ENCODE measurements at places on chromosomes 6 and 20. TPM values are rescaled to one million over a fixed set of nuclear protein-coding genes. Genes with fewer than 3 reads are reported as not detected.
A peak's percentile ranks its signal among the peaks of the same experiment; 100 is the strongest.

GRCh38 chr6:34491091-34491430, 25.2 kb downstream of the PACSIN1 start:
- no peak for DNase-seq

GRCh38 chr6:93327857-93328256, 91.5 kb downstream of the EPHA7 start:
- DNase-seq, result no peak

- no peak for DNase-seq
These were observed 260.4 kb downstream of the CBLN4 start for GRCh38 chr20:55744896-55745295.

- DNase-seq, result no peak
These were observed 10.4 kb downstream of the TRIM31 start for GRCh38 chr6:30102414-30102969.

DNA sequence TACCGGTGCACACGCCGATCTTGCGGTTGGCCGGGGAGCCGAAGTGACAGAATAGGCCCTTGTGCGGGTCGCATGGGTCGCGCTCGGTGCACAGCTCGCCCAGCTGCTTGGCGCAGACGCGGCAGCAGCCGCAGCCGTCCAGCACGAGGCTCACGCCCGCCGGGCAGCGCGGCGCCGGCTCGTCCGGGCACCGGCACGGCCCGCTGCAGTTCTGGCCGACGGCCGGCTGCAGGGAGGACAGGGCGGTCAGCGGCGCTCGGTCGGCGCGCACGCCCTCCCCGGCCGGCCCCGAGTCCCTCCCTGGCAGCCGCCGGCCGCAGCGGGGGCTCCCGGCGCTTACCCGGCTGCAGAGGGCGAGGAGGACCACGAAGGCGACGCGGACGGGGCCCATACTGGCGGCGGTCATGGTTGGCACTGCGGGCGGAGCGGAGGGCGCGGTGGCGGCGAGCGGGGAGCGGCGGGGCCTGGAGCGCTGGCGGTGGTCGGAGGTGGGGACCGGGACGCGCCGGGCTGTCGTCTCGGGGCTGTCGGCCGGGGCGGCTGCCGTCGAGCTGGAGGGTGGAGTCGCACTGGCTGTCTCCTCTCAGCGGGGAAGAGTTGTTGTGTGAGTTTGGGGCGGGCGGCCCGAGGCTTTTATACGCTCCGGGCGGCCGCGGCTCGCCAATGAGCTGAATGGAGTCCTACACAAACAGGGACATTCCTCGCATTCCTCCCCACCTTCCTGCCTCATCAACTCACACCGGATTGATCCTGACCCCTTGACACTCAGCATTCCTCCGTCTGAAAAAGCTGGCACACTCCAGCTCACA, at the start of gene CCN2:
CCN2 (minus strand) TSS at position 606 of the 809 bp plus-strand sequence; CDS start at position 406, 200 bp downstream.
- peak; percentile 85 for DNase-seq

DNA sequence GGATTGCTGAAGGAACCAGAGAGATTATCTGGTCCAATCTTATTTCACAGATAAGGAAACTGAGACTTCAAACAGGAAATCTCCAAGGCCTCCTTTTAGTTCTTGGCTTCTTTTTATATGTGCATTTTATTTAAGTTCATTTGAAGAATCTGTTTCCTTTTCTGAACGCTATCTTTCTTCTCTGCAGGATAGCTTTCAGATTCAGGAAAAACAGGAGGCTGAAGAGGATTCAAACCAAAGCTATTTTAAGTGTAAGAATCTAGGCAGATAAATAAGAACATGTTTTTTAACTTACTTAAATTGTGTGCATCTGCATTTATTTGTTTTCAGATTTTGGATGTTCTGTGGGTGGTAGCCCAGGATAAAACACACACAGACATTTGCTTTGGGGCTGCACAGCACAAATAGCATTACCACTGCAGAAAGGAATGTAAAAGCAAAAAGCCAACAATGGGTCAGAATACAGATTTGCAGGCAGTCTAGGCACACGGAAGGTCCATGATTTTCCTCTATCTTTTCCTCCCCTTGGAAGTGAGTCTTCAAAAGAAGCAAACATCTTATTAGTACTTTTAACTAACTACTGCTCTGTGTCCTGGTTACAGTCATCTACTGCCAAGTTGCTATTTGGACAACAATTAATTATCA, 188.8 kb upstream of the TBX18 start:
- no peak for DNase-seq

GRCh38 chr6:44920952-44921491, 407.1 kb upstream of the RUNX2 start:
- DNase-seq, result no peak

- no peak for DNase-seq
These were observed 1.1 kb upstream of the BHLHE23 start for GRCh38 chr20:63007646-63008488.

DNA sequence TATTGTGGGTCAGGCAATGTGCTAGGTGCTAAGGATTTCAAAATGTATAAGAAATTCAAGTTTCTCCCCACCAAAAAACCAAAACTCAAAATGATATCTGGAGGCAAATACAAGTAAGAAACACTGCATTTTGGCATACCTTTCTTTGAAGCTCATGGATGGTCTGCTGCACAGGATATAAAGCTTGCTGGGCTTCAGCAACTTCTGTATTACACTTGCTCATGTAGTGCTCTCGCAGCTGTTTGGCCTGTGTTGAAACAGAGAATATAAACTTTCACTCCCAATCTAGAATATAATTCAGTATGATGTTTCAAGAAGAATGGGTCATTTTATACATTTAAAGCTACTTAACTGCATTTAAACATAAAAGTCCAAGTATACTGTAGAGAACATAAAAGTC, 39.6 kb downstream of the SHPRH start:
- no peak for DNase-seq

GRCh38 chr20:4765681-4766080, 44.0 kb downstream of the PRND start:
- DNase-seq, result no peak

- DNase-seq, result no peak
These were observed 31.8 kb downstream of the SYNE1 start for GRCh38 chr6:152605342-152605741.

DNA sequence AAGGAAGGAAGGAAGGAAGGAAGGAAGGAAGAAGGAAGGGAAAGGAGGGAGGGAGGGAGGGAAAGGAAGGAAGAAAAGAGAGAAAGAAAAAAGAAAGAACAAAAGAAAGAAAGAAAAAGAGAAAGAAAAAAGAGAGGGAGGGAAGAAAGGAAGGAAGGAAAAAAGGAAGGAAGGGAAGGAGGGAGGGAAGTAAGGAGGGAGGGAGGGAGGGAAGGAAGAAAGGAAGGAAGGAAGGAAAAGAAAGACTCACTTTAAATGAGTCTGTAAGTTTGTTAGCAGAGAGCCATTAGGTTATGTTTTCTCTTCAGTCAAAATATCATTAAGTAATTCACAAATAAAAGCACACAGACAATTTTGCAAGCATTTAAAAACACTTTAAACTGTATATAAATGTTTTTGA, 44.0 kb upstream of the SASH1 start:
- no peak for DNase-seq

DNA sequence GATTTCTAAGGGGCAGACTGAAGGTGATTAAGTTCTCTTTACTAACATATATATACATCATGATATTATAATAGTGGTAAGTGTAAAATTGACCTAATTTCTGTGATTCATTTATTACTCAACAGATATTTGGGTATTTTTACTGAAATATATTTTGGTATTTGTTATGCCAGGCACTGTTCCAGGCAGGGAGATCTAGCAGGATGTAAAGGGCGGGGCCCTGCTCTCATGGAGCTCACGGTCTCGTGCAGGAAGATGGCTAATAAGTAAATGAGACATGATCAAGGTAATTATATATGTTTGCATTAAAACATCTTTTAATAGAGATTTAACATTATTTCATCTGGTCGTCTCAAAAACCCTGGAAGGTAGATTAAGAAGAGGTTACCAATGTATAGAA, 27.7 kb downstream of the FAM50B start:
- no peak for DNase-seq

DNA sequence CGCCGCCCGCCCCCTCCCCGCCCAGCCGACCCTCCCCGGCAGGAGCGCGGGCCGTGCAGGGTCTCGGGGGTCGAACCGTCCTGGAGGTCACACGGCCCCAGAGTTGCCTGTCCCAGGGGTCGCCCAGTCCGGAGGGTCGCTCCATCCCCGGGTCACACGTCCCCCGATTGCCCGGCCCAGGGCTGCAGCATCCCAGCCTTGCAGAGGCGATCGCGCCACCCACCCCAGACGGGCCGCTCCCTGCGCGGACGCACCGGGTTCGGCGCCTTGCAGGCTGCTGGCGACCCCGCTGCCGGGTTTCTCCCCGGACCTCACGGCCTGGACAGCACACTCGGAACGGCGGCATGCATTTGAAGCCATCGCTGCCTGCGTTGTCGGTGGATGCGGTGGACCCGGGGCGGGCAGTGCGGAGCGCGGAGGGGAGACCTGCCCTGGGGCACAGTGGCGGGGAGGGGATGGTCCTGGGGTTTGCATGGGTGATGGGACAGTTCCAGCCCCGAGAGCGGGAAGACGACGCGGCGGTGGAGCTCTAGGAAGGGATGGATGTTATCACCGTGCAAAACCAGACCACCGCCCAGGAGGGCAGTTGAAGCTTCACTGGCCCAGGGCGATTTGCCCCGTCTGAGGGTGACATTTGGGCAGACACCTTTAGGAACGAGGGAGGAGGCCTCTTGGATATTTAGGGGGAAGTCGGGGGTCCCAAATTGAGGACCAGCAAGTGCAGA, 22.7 kb upstream of the FRMD1 start:
- DNase-seq, result peak; percentile 46

- no peak for DNase-seq
These were observed 37.6 kb downstream of the OR2B6 start for GRCh38 chr6:27994616-27995015.

DNA sequence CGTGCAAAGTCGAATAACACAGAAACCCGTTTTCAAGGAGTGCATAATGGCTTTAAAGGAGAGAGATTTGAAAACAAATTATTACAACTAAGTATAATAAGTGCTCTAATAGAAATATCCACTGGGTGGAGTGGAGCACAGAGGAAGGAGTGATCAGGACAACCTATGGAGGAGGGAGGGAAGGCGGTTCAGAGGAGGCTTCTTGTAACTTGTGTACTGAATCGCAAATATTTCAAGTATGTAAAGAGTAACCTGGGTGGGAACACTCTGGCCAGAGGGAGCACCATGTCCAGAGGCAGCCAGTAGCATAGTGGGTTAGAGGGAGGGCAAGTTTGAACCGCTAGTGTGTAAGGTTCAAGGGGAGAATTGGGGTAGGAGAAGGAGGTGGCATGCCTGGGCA, 21.6 kb upstream of the TNFAIP3 start:
- DNase-seq, result no peak

GRCh38 chr6:166542580-166542912, 43.9 kb downstream of the RAMACL start:
- no peak for DNase-seq

DNA sequence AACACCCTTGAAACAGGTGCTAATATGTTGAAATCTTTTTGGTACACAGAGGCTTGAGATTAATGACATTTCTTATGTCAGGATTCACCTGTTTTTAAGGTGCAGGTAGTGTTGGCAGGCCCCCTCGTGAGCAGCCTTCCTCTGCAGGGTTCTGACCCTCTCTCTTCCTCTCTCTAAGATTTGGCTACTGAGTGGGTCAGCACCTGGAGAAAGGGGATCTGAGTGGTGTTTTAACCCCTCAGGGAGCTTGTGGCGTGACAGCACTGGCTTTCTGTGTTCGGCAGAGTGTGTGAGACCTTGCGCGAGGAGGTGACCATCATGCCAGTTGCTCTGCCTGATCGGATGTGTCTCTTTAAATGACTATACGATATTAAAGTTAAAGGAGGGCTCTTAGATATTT, 37.1 kb downstream of the HIVEP1 start:
- no peak for DNase-seq

- no peak for DNase-seq
These were observed 12.1 kb downstream of the DEF6 start for GRCh38 chr6:35309611-35310264.

- DNase-seq, result no peak
These were observed 364.3 kb upstream of the HSF2 start for GRCh38 chr6:122035173-122035572.

- DNase-seq, result no peak
These were observed 13.9 kb downstream of the C6orf15 start for GRCh38 chr6:31098449-31098938.

GRCh38 chr6:152189736-152190135, 382.3 kb downstream of the ESR1 start:
- no peak for DNase-seq

DNA sequence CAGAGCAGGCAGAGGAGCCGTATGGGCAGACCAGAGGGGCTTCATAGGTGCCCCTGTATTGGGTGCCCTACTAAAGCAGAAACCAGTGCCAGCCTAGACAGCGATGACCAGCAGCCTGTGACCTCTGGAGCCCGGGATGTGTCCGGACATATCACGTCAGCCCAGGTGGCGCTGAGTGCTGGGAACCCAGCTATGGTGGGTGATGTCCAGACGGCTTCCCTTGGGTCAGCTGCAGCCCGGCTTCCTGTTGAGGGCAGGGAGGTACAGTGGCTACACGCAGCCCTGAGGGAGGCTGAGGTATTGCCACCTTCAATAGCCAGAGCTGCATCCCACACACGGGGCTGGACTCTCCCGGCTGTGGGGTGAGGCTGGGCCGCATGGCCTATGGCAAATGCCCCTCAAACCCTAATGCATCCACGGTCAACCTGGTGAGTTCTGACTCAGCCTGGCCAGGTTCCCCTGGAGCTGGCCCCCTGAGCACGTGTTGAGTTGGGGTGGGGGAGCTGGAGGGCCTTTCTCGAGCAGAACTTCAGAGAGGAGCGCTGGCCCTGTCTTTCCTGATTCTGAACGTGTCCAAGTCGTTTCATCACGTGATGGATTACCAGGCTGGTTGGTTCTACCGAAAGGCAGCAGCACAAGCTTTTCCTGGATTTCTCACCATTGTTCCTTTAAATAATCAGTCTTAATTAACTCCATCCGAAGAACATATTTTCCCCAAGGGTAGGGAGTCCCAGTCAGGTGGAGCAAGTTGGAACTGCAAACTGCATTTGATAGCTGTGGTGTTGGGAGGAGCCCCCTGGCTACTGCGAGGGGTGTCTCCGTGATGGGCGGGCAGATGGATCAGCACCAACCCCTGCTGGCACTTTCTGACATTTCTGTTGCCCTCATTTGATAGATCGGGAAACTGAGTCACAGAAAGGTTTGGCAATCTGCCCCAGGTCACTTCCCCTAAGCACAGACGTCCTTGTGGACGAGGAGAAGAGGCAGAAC, 7.1 kb upstream of the MYT1 start:
- DNase-seq, result peak; percentile 34

GRCh38 chr6:65760285-65760684, 53.3 kb upstream of the EYS start:
- no peak for DNase-seq

GRCh38 chr20:63701329-63702035, 5.0 kb downstream of the TNFRSF6B start:
- DNase-seq, result peak; percentile 57

The MAFB gene
- polyA plus RNA-seq, result 6.9 TPM

The COL9A3 gene
- polyA plus RNA-seq, result 13.0 TPM

The MRAP2 gene
- 0.63 TPM for polyA plus RNA-seq

The SIGLEC1 gene
- polyA plus RNA-seq, result 4.2 TPM

The SNAP25 gene
- 1.8 TPM for polyA plus RNA-seq

The BTN1A1 gene
- not detected for polyA plus RNA-seq

The NR2E1 gene
- not detected for polyA plus RNA-seq

The MAK gene
- polyA plus RNA-seq, result 0.14 TPM

The SLC17A4 gene
- 0.02 TPM for polyA plus RNA-seq

The DYNLT2 gene
- polyA plus RNA-seq, result 1.2 TPM

The ARMC12 gene
- 0.32 TPM for polyA plus RNA-seq

The SLC35B3 gene
- 9.1 TPM for polyA plus RNA-seq

The VSX1 gene
- 0.27 TPM for polyA plus RNA-seq

The TNF gene
- 0.23 TPM for polyA plus RNA-seq

The FHL5 gene
- polyA plus RNA-seq, result 0.59 TPM

The EPPIN gene
- not detected for polyA plus RNA-seq

The CCN5 gene
- polyA plus RNA-seq, result 102 TPM

The ACSS2 gene
- 74.6 TPM for polyA plus RNA-seq

All from right cardiac atrium (tissue), 5 donors.